Fibroblast of skin of left quadriceps (primary cell): ENCODE measurements at places on chromosomes 6 and 20.

GRCh38 chr6:63415286-63415685 lies 95.5 kb upstream of the LGSN start:
- no peak for DNase-seq

GRCh38 chr6:105593056-105593690 lies 190.3 kb upstream of the PREP start:
- DNase-seq, result no peak

- DNase-seq, result peak; percentile 14
Observed at GRCh38 chr6:135624402-135625295, 127.1 kb upstream of the AHI1 start.

- DNase-seq, result peak; percentile 80
Observed at GRCh38 chr20:53578492-53579222, 15.0 kb downstream of the ZNF217 start.

- no peak for DNase-seq
Observed at GRCh38 chr6:153634416-153634815, 404.6 kb upstream of the OPRM1 start.

- no peak for DNase-seq
Observed at GRCh38 chr6:142518126-142518525, 216.3 kb downstream of the ADGRG6 start.

DNA sequence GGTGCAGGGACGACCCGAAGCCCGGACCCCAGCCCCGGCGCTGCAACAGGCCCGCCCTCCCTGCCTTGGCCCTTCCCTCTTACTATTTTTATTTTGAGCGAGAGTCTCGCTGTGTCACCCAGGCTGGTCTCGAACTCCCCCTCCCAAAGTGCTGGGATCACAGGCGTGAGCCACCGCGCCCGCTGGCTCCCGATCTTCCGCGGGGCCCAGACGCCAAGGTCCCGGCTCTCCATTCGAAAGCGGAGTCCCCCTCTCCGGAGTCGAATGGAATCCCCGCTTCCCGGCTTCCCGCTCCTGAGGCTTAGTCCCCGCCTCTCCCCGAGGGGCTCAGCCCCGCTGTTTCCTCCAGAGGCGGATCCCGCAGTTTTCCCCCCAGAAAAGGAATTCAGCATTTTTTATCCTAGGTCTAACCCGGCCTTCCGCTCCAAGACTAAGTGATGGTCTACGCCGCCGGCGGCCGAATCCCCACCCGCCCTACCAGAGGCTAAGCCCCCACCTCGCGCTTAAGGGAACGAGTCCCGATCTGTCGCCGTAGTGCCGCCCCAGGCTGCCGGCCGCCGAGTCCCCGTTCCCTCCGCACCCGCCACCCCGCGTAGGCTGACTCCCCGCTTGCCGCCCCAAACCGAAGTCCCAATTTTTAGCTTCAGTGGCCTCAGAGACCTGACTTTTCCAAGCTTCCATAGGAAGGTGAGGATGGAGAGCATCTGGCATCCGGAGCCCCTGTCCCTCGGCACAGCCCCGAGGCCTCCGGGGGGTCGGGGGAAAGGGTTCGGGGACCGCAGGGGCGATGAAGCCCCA lies 11.5 kb upstream of the TMC2 start:
- peak; percentile 64 for DNase-seq

DNA sequence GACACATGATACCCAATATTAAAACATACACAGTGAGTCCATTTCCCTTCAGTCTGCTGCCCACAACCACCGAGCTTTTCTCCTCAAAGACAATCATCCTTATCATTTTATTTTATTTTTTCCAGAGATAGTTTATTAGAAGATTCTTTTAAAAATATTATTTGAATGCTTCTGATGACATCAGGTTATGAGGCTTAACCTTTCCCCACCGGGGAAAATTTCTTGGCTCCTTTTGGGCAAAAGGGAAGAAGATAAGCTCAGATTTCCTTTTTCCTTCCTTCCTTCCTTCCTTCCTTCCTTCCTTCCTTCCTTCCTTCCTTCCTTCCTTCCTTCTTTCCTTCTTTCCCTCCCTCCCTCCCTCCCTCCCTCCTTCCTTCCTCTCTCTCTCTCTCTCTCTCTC lies 149.5 kb upstream of the CITED2 start:
- no peak for DNase-seq

GRCh38 chr6:3946778-3947177 lies 97.6 kb downstream of the FAM50B start:
- DNase-seq, result no peak

GRCh38 chr6:33907227-33907626 lies 103.4 kb upstream of the MLN start:
- DNase-seq, result no peak

DNA sequence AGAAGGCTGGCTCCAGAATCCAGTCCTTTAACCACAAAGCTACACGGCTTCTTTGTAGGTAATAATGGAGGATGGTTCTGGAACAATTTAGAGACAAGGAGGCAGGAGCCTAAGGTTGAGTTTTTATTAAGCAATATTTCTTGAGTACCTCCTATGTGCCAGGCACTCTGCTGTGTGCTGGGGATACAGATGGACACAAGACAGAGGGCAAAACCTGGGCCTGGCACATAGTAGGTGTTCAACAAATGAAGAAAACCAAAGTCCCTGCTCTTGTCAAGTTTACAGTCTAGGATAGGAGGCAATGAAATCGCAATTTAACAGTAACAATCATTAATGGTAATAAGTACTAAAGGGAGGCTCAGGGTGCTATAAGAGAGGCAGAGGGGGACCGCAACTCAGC lies 17.4 kb downstream of the CCM2L start:
- no peak for DNase-seq

- no peak for DNase-seq
Observed at GRCh38 chr20:63360850-63361518, at the start of gene CHRNA4. TSS of gene CHRNA4 (minus strand) at chr20:63361349. CDS start at chr20:63361165, 184 bp downstream.

DNA sequence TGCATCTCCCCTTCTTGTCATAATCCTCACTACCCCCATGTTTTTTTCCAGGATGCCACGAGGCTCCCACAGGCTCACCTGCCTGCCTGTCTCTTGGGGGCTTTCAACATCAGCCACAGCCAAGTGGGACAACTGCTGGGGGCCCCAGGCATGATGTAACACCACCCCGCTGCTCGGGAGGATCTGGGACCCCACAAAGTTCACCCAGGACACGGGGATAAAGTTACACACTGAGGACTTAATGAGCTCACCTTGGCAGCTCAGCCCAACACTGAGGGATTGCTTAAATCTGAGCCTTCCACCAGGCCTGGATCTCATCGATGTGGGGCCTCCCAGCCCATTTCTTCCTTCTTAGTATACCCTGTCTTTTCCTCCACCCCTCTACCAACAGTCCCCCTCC lies 56.4 kb upstream of the NNAT start:
- no peak for DNase-seq

- DNase-seq, result no peak
Observed at GRCh38 chr6:107154131-107154800, 39.0 kb upstream of the BEND3 start.

GRCh38 chr6:156740604-156741003 lies 36.6 kb upstream of the ARID1B start:
- no peak for DNase-seq

- DNase-seq, result no peak
Observed at GRCh38 chr20:20210327-20210726, 157.6 kb upstream of the INSM1 start.

- no peak for DNase-seq
Observed at GRCh38 chr6:13872681-13873080, 52.1 kb upstream of the RNF182 start.

- DNase-seq, result no peak
Observed at GRCh38 chr6:12186528-12186927, 103.6 kb upstream of the EDN1 start.

DNA sequence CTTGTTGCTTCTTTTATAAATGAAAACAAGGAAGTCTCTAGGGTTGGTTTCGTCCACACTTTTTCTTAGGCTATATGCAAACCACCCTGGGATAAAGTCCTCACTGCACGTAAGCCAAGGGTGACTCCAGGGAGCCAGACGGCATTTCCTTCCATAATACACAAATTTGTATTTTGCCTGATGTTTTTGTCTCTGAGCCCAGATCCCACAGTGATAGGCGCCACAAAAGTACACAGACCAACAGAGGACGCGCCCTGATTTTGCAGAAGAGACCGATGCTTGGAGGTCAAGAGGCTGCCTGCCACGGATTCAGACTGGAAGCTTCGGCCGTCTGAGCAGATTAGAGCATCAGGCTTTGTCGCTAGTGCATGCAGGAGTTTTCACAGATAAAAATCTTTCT lies 22.8 kb downstream of the FOXQ1 start:
- no peak for DNase-seq

GRCh38 chr20:51140671-51141070 lies 117.8 kb upstream of the KCNG1 start:
- DNase-seq, result no peak

DNA sequence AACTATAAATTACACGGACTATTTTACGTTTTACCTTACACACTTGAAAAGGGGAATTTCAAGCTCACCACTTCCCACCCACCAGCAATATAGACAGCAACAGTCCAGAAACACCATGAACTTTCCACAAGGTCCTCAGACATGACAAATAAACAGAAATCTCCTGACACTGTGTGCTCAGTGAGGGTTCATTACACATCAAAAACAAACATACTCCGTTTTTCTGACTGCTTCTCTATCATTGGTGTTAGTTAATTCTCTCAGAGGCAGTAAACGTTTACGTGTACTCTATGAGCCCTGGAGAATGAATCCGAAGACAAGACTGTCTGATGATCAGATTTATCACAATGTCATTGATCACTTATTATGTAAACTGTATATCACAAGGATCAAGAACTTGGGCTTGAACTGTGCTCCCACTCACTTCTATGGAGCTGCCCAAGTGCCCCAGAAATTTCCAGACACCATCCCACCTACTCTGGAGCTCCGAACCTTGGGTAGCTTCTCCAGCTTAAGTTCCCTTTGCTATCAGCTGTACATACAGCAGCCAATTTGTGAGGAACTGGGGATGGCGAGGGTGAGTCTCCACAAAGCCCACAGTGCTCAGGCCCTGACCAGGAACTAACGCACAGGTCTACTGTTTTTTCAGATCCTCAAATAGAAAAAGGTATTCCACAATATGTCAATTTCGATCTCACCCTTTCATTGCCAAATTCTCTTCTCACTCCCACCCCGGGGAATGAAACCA lies 86.0 kb downstream of the ALDH8A1 start:
- DNase-seq, result no peak

GRCh38 chr6:76940191-76940590 lies 523.1 kb downstream of the HTR1B start:
- peak; percentile 2 for DNase-seq

GRCh38 chr6:149925974-149926777 lies 3.3 kb upstream of the RAET1G start:
- peak; percentile 50 for DNase-seq

DNA sequence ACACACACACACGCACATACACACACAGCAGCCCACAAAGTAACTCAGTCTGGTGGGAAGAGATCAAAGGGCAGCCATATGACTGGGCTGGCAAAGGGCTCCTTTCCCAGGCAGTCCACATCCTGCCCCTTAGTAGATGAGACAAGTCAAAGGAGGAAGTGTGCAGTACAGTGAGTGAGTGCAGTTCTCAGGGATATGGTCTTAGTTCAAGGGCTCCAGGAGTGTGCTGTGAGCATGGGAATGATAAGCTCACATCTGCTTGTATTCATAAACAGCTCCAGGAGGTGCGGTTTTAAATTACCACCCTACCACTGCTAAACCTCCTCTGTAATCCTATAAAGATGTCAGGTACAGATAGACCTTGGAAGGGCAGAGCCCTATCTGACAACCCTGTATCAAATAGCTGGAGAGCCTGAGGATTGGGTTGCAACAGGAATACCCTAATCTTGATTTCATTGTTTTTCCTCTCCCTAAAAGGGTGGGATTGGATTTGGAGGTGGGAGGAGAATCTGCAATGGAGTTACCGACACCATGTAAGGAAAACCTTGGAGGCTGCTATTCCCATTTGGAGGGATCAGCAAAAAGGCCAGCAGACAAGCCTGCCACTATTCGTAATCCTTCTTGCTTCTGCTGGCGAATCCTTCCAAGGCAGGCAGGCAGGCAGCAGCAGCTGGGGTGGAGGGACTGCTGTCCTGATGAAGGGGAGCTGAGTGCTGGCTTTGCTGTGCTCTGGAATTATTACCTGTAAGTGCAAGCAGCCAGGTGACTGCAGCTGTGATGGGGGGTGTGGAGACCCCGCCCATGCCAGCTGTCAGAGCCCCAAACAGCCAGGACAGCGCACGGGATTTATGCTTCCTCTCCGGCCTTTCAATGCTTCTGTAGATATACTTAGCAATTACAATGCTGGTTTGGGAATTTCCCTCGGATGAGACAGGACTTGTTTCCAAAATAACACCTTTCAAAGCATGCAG lies 342.7 kb downstream of the PRL start:
- no peak for DNase-seq

GRCh38 chr6:161237176-161237575 lies 36.7 kb downstream of the AGPAT4 start:
- DNase-seq, result no peak
